A549 treated with Hydrocortisone at 1 μM for 4 hours (cell line): ENCODE measurements at places on chromosomes 6 and 20. TPM values are rescaled to one million over a fixed set of nuclear protein-coding genes. Genes with fewer than 3 reads are reported as not detected.

The PI16 gene
- total RNA-seq: not detected in 5 replicates

The TCF15 gene
- total RNA-seq: not detected in 5 replicates

The NKAPL gene
- 0.06 TPM in 1 of 5 replicates, not detected in the others for total RNA-seq

The NHLRC1 gene
- 1.3 to 2.0 TPM (median 1.8 TPM) in 5 replicates for total RNA-seq

The SYCP2L gene
- 1.3 to 4.0 TPM (median 2.4 TPM) in 5 replicates for total RNA-seq

The LY6G6C gene
- 0.13 to 0.18 TPM in 2 of 5 replicates, not detected in the others for total RNA-seq

The TTLL9 gene
- total RNA-seq: 0.05 to 0.18 TPM (median 0.08 TPM) in 5 replicates

The CCHCR1 gene
- 7.0 to 8.0 TPM (median 7.7 TPM) in 5 replicates for total RNA-seq

The LPA gene
- 0.08 to 0.18 TPM (median 0.09 TPM) in 5 replicates for total RNA-seq

The HLA-DRB1 gene
- total RNA-seq: not detected in 5 replicates

The CCN2 gene
- total RNA-seq: 108 to 197 TPM (median 152 TPM) in 5 replicates

The PI3 gene
- total RNA-seq: 2.3 to 5.0 TPM (median 2.9 TPM) in 5 replicates

The TOMM34 gene
- total RNA-seq: 38.2 to 44.5 TPM (median 42.0 TPM) in 5 replicates

The OR2H1 gene
- total RNA-seq: not detected in 5 replicates

The DOK5 gene
- total RNA-seq: 0.06 TPM in 1 of 5 replicates, not detected in the others

The ZBTB46 gene
- 0.71 to 1.0 TPM (median 0.81 TPM) in 5 replicates for total RNA-seq

The IL17A gene
- total RNA-seq: not detected in 5 replicates

The ANKRD66 gene
- not detected in 5 replicates for total RNA-seq

The LSM14B gene
- 24.6 to 26.7 TPM (median 24.9 TPM) in 5 replicates for total RNA-seq

The XKR7 gene
- total RNA-seq: 0.01 to 0.02 TPM in 2 of 5 replicates, not detected in the others

The GGTLC1 gene
- not detected in 5 replicates for total RNA-seq

The PPP1R3G gene
- 1.9 to 2.2 TPM (median 2.1 TPM) in 5 replicates for total RNA-seq

The PCK1 gene
- total RNA-seq: 0.03 to 0.17 TPM (median 0.06 TPM) in 5 replicates

The NKAIN2 gene
- total RNA-seq: not detected in 5 replicates

The SLC22A7 gene
- total RNA-seq: not detected in 5 replicates

The SIRPB1 gene
- 0.32 to 0.71 TPM (median 0.55 TPM) in 5 replicates for total RNA-seq

The PGC gene
- total RNA-seq: 0.08 to 0.14 TPM (median 0.12 TPM) in 3 of 5 replicates, not detected in the others

The RUNX2 gene
- total RNA-seq: 1.3 to 1.9 TPM (median 1.5 TPM) in 5 replicates

The MYMX gene
- not detected in 5 replicates for total RNA-seq

The VWA7 gene
- total RNA-seq: 1.1 to 1.7 TPM (median 1.5 TPM) in 5 replicates

The WASF1 gene
- 8.2 to 11.9 TPM (median 10.5 TPM) in 5 replicates for total RNA-seq

The RNF182 gene
- total RNA-seq: 2.9 to 4.1 TPM (median 3.2 TPM) in 5 replicates

The OR2B6 gene
- 0.15 to 0.31 TPM (median 0.18 TPM) in 3 of 5 replicates, not detected in the others for total RNA-seq

The ZNF391 gene
- 0.07 to 0.29 TPM (median 0.16 TPM) in 5 replicates for total RNA-seq
